ENCODE measurements at places on chromosomes 2 and 18.

GRCh38 chr2:203427061-203427460 is 98.9 kb downstream of the ABI2 start:
- DNase-seq: no peak

DNA sequence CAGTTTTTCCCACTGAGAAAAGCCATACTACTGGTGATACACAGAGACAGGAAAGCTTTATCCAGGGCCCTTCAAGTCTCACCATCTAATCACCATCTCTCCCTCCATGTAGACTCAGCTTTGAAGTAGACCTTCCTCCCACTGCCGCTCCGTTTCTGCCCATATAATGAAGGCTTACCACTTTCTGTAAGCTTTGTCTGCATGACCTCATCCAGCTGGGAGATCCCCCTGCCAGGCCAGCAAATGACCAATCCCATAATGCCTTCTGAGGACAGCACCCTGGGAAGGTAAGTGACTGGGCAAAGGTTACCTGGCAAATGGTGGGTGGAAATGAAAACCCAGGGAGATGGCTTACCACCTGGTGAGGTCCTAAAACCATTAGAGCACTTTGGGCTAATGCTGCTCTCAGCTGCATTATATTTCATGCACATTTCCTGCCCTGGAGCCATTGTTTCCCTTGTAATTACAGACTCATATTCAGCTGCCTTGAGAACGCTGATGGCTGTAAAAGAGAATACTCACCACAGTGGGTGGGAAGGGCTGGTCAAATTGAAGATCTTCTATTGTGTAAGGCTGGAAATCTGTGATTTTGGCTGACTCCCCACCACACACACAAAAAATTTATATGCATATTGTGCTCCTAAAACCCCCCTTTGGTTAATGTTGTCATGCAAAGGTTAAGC is 350.7 kb upstream of the SYT4 start:
- DNase-seq: no peak

GRCh38 chr2:67783026-67783425 is 279.8 kb downstream of the C1D start:
- no peak for DNase-seq

- no peak for DNase-seq
These were observed 30.0 kb upstream of the TWIST2 start for GRCh38 chr2:238817891-238818290.

DNA sequence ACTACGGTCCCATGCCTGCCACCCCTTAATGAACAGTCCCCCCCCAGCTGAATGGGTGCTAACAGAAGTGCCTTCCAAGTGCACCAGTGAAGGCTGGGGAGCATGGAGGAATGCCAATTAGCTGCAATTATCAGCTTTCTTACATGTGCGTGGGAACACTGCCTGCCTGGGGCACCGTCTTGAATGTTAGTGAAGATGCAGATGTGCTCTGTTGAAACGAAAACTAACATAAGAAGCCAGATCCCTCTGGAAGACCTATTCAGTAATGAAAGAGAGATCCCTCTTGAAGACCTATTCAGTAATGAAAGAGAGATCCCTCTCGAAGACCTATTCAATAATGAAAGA is 154.5 kb downstream of the CLIP4 start:
- no peak for DNase-seq

GRCh38 chr2:127108090-127108523 is 1.2 kb upstream of the BIN1 start:
- no peak for DNase-seq

DNA sequence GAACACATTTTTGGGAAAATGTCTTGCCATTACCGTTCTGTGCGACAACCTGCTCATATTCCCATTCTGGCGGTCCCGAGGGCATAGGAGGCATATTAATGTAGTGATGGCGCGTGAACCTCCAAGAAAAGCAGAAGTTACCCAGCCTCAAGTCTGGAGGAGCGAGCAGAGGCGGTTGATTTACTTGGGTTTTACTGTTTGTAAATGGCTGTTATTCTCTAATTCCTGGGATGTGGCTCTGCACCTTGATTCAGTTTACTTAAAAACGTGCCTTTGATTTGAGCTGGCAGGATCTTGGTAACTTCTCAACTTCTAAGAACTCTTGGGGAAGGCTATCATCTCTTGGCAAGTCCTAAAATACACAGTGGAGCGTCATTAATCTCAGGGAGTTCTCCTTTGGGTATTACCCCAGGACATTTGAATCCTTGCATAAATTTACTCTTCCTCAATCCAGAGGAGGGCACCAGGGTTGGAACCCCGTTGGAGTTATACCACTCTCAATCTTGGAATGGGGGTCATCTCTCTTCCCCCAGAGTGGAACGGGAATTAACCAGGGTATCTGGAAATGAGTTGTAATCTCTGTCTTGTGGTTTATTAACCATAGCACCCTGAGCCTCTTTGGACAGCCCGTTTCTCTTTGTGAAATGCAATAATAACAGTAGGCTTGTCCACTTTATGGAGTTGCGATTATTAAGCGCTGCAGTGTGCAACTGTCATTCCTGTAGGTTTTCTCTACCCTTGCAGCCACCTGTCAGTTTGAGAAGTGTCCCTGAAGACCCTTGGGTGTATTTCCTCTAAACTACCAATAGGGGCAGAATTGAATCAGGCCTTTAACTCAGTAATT is 2.1 kb downstream of the HK2 start:
- peak; percentile 8 for DNase-seq

DNA sequence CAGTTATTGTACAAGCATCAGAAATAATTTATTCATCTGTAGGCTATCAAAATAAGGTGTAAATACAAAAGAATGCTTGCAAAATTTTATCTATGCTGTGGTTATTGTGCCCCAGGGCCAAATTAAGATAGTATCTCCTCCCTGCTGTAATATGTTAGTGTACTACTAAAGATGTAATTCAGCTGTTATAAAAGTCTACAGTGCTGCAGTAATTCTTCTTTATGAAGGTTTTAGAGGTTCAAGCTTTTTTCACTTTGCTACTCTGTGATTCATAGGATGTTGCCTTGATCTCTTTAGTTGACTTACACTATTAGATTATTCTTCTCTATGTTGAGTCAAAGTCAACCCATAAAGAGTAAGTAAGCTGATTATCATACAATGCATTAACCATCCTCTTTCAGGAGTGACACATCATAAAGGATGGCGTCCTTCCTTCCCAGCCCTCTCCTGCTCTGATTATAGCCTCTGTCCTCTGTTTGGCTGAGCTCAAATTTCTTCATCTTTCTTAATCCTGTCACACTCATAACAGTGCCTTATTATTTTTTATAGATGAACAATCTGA is 29.3 kb upstream of the DYNAP start:
- no peak for DNase-seq

- DNase-seq: no peak
These were observed 131.9 kb upstream of the SPATS2L start for GRCh38 chr2:200174433-200175216.

GRCh38 chr2:137420744-137421143 is 543.5 kb upstream of the HNMT start:
- no peak for DNase-seq

DNA sequence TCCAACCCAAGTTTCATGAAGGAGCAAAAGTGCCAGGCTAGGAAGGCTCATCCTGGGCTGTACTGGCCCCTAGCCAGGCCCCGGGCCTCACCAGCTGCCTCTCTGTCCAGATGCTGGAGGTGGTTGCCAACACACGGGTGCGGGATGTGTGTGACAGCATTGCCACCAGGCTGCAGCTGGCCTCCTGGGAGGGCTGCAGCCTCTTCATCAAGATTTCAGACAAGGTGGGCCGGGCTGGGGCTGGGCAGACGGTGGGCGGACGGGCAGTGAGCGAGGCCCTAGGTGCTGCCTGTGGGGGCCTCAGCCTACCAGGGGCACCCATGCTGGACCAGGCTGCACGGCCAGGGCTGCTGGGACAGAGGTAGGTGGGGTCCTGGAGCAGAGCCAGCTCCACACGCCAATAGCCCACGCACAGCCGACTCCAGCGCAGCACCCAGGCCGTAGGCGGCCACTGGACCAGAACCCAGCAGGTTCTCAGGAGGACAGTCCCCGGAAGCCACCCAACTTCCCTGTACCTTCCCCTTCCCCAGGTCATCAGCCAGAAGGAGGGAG is 11.8 kb upstream of the GPR17 start:
- no peak for DNase-seq

GRCh38 chr2:240507060-240507777 is 50.6 kb downstream of the ANKMY1 start:
- DNase-seq: no peak

GRCh38 chr2:191923652-191923997 is 76.7 kb upstream of the CAVIN2 start:
- DNase-seq: no peak

- DNase-seq: no peak
These were observed 226.3 kb downstream of the NBAS start for GRCh38 chr2:15334644-15335326.

DNA sequence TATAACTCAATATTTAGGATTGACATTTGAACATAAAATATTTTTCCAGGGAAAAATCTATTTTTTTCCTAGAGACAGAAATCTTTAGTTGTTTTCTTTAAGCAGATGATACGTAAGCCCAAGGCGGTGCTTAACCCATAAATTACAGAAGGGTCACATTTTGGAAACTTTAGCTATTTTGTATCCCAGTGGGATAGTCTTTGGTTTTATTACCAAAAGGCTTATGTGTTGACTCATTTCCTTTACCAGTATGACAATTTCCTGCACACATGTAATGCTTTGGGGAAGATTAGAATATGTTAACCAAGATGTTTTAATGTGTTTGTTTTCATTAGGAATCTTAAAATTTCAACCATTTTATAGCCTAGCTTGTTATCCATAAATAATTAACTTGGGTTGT is 24.8 kb downstream of the DYNC1I2 start:
- DNase-seq: no peak

GRCh38 chr2:43426305-43427031 is 169.4 kb downstream of the THADA start:
- peak; percentile 61 for DNase-seq
